Activated CD4-positive, alpha-beta T cell treated with anti-CD3 and anti-CD28 coated beads, Interleukin-2, Interleukin-4, amounts not matched to agents 100 ng/mL and 50 ng/mL, durations not matched to agents 16 hours and 8 hours (primary cell): ENCODE measurements at places on chromosomes 2 and 18.

GRCh38 chr2:171410624-171411023 is 23.2 kb downstream of the METTL8 start:
- no peak for DNase-seq

GRCh38 chr2:240932724-240933047 is 26.6 kb downstream of the CROCC2 start:
- DNase-seq = no peak

DNA sequence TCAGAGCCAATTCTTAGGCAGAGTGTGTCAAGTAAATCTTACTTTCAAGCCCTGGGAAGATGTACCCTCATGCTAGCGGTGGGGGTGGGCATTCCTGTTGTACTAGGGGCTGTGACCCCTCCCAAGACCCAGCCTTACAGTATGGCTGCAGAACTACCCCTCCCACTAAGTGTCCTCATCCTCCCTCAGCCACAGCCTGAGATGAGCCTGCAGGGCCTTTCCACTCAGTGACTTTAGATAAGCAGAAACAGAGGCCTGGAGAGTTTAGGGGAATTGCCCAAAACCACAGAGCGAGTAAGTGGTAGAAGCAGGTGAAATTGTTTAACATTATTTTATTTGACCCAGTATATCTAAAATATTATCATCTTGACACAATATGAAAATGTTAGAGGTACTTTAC is 36.6 kb downstream of the TTC32 start:
- peak; percentile 11 for DNase-seq

DNA sequence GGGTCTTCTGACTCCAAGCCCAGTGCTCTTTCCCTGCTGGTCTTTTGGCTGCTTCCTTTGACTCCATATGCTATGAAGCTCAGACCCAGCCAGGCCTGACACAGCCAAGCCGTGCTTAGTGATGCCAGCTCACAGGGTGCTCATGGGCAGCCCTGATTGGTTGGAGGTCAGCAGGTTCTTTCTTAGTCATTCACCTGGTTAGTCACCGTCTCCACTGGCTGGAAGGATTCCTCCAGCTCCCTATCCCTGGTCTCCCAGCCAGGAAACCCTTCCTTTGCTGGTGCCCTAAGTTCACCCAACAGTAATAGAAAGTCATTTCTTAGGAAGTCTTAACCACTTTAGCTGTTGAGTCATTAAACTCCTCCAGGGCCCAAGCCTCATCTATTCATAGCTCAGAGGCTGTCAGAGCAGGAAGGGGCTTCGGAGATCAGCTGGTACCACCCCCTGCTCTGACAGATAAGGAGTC is 3.9 kb downstream of the KCNK3 start:
- DNase-seq = peak; percentile 3

- DNase-seq = no peak
These were observed 29.3 kb downstream of the MRPL33 start for GRCh38 chr2:27800856-27801255.

GRCh38 chr2:100730290-100730868 is 89.6 kb upstream of the NPAS2 start:
- peak; percentile 25 for DNase-seq

DNA sequence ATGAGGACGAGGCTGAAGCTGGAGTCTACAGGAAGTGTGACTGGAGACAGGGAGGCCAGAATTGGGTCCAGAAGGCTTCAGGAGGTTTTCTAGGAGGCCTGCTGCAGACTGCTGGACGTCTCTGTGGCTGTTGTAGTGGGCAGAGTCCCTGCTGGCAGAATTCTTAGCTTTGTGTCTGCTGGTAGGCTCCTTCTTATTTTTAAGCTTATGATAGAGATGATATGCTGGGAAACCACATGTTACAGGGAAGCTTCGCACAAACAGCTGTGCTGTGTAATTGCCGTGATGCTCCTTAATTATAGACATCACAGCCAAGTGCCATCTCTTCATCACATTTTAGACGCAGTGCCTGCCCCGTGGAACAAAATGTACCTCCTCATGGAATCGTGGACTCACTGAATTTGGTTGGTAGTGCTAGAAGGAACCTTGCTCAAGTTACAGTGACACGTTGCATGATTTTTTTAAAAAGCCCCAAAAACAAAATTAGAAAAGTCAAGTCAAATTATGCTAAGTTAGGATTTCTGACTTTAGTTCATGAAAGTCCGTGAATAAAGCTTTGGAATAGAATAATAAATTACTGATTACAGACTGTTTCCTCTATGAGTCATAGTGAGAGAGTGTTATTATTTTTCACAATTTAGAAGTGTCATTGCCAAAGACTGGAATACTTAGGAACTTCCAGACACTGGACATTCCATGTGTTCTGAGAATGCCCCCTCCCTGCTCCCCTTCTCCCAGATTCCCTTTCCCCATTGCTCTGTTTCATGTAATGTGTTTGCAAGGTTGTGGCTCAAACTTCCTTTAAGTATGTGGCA is 144.1 kb downstream of the FHOD3 start:
- no peak for DNase-seq
